ENCODE measurements at places on chromosomes 7 and 10.

DNA sequence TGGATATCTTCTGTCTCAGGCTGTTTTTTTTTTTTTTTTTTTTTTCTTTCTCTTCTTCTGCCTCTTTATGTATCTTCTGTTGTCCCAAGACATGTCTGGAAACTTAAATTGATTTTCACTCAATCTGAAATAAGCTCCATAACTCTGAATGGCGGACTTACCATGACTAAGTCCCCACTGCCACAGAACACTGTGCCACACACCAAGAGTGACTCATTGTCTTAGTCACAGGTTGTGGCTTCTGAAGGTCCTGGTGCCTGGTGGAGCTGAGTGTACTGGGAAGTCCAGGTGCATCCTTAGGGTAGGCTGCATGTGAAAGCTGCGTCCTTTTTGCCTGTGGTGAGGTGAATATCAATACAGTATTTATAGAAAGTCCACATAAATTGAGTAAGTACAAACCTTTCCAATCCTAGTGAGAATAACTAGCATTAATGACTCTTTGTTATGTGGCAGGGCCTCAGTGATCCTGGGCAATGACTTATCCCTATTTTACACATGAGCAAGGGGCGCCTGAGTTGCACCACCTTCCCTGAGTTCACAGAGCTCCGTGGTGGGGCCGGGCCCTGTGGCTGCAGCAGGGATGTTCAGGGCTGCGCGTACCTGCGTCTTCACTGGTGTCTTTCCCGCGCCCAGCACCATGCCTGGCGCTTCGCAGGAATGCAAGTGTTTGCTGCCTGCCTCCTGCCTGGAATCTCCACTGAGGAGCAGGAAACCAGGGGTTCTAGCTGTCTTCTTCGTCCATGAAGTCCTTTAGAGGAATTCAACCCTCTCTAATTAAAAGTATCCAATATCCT, 4.3 kb downstream of the PFKP start:
- DNase-seq: no peak

- DNase-seq: no peak
These were observed 70.5 kb upstream of the DIP2C start for GRCh38 chr10:759898-760477.

DNA sequence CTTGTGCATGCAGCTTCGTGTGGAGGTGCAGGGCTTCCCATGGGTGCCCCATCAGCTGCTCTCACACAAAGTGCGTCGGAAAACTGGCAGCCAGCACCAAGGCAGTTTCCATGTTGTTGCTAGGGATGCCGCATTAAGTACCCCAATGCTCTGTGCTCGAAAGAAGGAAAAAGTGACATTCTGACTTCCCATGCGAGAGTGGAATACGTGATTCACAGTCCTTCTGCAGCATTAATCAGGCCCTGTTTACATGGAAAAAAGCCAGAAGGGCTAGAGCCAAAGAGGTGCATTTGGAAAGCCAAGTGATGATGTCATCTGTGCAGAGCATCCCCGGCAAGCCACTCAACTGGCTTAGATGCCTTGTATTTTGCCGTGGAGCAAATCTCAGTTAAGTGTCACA, 258.3 kb downstream of the GATA3 start:
- no peak for DNase-seq

- no peak for DNase-seq
These were observed 112.9 kb downstream of the KIF20B start for GRCh38 chr10:89814278-89814677.

DNA sequence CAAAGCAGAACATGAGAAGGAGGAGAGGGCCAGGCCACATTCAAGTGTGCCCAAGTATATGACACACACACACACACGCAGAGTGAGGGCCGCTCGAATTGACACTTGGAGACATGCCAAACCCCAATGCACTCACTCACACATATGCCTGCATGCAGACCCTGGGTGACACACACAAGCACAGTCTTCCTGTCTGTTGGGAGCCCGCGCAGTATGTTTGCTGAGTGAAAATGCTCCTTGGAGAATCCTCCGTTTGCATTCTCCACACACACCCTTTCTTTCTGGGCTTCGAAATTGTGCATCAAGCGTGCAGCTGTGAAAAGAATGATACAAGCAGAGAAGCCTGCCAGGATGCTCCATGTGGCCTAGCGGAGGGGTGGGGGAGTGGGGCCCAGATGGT, 120.9 kb downstream of the PLXNA4 start:
- no peak for DNase-seq

DNA sequence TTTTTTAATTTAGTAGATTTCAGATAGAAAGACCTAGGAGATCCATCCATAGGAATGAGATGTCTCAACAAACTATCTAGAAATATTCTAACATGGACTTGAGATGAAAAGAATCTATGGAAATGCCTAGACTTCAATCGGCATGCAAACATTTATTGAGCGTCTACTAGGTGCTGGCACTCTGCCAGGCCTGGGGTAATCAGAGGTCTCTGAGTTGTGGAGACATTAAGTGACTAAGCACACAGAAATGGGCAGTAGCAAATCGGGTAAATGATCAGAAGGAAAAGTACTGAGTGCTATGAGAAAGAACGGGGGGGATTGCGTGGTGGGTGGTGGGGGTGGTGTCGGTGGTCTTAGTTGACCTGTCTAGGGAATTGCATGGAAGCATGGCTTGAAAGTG, 466.6 kb downstream of the GALNT17 start:
- DNase-seq: no peak

GRCh38 chr10:65950075-65950474, 975.8 kb upstream of the LRRTM3 start:
- no peak for DNase-seq

DNA sequence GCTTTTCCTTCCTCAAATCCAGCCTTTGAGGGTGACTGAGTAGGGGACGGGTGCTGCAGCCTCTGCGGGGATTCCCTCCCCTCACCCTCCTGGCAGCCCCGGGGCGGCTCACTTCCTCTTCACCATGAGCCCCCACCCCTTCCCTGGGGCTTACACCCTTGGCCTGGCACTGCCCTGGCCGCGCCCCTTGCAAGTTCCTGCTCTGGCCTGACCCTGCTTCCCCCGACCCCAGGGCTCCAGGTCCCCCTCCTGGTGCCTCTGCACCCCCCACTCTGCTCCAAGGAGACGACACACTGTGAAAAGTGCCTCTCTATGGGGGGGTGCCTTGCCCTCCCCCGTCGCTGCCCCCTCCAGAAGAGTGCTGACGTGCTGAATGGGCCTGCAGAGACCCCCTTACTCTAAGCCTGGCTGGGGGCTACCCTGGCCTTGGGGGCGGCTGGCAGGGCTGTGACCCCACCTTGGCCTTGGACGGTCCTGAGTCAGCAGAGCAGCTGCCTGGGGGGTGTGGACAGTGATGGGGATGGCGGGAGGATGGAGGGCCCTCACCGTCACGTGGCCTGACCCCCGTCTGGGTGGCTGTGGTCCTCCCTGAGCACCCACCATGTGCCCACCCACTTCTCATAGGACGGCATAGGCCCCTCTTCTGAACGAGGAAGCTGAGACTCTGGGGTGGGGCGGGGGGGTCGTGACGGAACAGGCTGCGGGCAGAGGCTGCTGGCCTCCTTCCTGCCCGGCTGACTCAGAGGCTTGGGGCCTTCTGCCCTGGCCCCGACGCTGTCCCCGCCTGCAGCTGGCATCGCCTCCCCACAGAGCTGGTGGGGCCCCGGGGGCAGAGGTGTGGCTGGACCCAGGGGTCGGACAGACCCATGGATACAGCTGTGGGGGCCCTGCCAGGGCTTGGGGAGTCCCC, 9.8 kb downstream of the LFNG start:
- no peak for DNase-seq

GRCh38 chr10:99835947-99836346, 53.5 kb downstream of the ABCC2 start:
- DNase-seq: no peak

- no peak for DNase-seq
These were observed 98.5 kb downstream of the ARHGAP22 start for GRCh38 chr10:48506147-48506917.

DNA sequence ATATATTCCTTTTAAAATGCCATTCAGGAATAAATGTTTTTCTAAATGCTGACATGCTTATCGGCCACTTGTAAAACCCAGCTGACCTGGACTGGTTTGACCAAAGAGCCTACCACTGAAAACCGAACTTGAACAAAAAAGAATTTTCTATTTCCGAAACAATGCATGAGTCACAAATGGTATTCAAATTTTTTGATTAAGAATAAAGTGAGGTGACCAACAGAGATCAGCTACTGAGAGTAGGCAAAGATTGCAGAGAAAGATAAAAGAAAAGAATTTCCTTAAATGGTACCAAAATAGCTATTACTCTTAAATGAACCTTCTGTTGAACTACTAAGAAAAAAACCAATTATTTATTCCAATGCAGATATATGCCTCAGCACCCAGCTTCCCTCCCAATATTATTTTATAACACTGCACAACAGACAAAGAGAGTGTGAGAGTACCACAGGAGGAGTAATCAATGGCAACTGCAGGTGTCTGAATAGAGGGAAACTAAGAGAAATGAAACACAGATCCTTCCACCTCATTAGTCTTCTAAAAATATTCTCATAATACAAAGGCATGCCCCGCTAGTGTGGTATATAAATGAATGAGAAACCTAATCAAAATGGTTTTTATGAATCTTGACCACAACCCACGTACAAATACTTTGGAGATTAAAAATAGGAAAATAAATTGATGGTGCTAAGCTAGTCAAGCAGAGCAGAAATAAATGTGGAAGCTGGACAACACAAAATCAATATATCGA, 20.1 kb downstream of the OSBPL3 start:
- DNase-seq: no peak

DNA sequence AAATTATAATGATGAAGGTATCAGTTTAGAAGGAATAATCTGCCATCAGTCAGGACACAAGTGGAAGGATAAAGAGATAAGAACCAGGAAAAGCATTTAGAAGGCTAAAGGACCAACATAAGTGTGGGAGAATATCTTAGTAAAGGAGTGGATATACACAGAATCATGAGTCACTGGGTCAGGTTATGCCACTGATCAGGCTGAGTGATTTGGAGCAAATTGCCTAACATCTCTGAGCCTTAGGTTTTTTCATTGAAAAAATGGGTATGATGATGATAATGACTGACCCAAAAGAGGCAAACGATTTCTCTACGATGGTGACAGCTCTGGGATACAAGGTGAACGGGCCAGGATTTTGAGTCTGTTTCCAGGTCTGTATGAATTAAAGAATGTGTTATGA, 2.8 kb upstream of the CUL1 start:
- DNase-seq: no peak

GRCh38 chr10:17237915-17238444, 9.9 kb downstream of the VIM start:
- DNase-seq: no peak

DNA sequence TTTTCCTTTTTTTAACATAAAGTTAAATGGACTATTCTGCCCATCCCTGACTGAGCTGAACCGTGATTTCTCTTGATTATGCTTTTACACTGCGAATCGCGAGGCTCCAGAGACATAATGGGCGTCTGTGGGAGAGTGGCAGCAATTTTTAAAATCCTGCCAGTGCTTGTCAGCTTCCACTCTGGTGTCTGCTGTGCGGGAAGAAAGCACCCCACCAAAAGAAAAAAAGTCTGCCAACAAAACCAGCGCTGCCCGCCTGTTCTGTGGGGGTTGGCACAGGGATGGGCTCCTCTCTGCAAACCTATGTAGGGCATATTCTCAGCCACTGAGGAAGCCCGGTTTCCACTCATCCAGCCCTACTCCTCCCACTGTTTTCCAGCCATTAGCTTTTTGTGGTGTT, 592.3 kb upstream of the GALNT17 start:
- no peak for DNase-seq

DNA sequence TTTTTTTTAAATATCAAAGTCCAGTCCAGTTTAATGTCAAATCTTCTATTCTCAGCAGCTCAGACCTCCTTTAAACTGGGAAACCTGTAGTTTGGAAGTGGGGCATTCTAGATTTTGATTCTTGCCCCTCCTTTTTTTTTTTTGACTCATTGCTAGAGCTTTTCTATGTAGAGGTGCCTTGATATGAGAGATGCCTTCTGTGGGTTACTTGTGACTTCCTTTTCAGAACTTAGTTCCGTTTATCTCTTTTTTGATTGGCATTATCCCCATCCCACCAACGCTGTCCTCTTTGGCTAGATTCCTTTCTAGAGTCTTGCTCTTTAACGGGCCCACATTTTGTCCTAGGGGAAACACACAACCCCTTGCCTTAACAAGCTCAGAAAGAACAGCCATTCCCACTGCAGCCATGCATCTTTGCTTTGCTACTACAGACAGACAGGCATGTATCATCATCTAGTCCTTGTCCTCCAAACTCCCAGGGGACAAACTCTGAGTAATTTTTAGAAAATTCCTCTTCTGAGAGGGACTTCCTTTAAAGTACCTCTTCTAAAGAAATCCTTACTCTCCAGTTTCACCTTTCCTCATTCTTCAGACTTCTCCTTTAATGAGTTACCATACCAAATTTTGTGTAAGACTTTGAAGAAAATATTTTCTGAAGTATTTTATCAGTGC, 153.6 kb downstream of the PHF14 start:
- DNase-seq: no peak

GRCh38 chr10:101146392-101147251, 15.5 kb downstream of the TLX1 start:
- DNase-seq: no peak

DNA sequence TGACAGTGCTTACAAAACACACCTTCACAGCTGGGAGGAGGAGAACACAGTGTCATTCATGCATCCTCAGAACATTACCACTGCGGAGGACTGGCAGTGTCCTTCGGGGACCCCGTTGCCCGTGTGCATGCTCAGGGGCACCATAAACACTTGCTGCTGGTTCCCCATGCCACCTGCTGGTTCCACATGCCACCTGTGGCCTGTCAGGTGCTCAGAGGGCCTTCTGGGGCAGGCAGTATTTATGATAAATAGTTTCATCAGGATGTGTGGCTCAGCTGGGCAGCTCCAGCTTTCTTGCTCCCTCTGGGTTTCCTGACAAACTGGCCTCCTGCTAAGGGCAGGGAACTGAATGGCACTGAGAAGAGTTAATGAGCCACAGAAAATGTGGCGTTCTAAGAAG, 32.1 kb downstream of the CELF2 start:
- DNase-seq: no peak

Measured in GM18507 (cell line).